ENCODE measurements at places on chromosomes 2 and 18. TPM values are rescaled to one million over a fixed set of nuclear protein-coding genes. Genes with fewer than 3 reads are reported as not detected.

The SERPINB3 gene
- not detected for total RNA-seq

The LYG1 gene
- 1.3 TPM for total RNA-seq

The CCDC121 gene
- total RNA-seq = 6.4 TPM

The CXCR1 gene
- total RNA-seq = not detected

The HNMT gene
- total RNA-seq = 56.3 TPM

- no peaks in the 10 kb centered on the region for H3K27me3 ChIP-seq
- H3K4me3 ChIP-seq = no peak overlapping the region
- no peaks in the 10 kb centered on the region for H3K36me3 ChIP-seq
- DNase-seq = no peak
Observed at GRCh38 chr18:6219116-6219717, 195.5 kb downstream of the L3MBTL4 start.

- no peak overlapping the region for H3K4me3 ChIP-seq
- DNase-seq = no peak
Observed at GRCh38 chr2:196233021-196233804, 61.8 kb upstream of the STK17B start.

DNA sequence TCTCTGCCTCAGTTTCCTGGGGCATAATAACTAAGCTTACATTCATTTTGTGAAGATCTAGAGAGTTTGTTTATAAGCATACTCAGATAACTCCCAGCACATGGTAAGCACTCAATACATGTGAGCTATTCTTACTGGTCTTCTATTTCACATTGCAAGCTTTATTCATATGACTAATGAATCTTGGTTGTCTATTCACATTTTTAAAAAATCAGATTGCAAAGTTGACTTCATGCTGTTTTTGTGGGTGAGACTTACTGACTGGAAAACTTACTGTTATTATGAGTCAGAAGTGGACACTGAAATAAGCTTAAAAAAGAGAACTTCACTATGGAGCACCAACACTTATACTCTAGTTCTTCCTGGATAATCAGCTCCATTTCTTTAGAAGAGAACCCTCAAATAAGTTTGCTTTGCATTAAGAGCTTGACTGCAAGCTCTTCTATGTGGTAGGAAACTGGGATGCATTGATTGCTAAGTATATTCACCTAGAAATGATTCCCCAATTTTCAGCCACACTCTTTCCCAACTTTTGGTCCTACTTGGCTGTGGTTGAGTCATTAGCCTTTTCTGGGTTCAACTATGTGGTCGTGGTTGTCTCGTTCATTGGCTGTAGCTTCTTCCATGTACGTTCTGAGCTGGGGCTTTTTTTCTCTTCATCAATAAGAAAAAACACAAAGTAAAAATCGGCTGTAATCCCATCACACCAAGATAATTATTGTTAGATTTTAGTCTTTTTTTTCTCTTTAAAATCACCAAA, 29.5 kb upstream of the RBMS1 start:
- H3K36me3 ChIP-seq = no peaks in the 10 kb centered on the region
- no peak overlapping the region for H3K4me3 ChIP-seq
- no peak overlapping the region for H3K27ac ChIP-seq

- peak overlapping the region; percentile 5 for H3K27ac ChIP-seq
- no peaks in the 10 kb centered on the region for H3K27me3 ChIP-seq
- H3K4me1 ChIP-seq = peaks cover 47% of the 10 kb centered on the region
- H3K36me3 ChIP-seq = no peaks in the 10 kb centered on the region
- H3K4me3 ChIP-seq = no peak overlapping the region
- no peak for DNase-seq
Observed at GRCh38 chr2:217854684-217855420, 147.9 kb downstream of the TNS1 start.

DNA sequence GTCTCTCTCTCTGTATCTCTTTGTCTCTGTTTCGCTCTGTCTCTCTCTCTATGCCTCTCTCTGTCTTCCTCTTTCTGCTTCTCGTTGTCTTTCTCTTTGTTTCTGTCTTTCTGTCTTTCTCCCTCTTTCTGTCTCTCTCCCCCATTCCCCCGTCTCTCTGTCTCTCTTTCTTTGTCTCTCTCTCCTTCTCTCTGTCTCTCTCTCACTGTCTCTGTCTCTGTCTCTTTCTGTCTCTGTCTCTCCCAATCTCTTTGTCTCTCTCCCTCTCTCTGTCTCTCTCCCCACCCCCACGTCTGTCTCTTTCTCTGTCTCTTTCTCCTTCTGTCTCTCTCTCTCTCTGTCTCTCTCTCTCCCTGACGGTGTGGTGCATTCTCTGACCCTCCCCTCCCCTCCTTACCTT, 71.9 kb upstream of the ZNF516 start:
- no peak overlapping the region for H3K4me3 ChIP-seq
- H3K4me1 ChIP-seq = peaks cover 5% of the 10 kb centered on the region
- no peaks in the 10 kb centered on the region for H3K36me3 ChIP-seq

- DNase-seq = no peak
- H3K27ac ChIP-seq = no peak overlapping the region
Observed at GRCh38 chr2:234836271-234836670, 115.5 kb upstream of the SH3BP4 start.

- H3K4me3 ChIP-seq = no peak overlapping the region
- no peak overlapping the region for H3K27ac ChIP-seq
- H3K4me1 ChIP-seq = no peaks in the 10 kb centered on the region
- H3K27me3 ChIP-seq = no peaks in the 10 kb centered on the region
- DNase-seq = no peak
- no peaks in the 10 kb centered on the region for H3K36me3 ChIP-seq
Observed at GRCh38 chr2:15866563-15867193, 73.7 kb upstream of the MYCN start.

DNA sequence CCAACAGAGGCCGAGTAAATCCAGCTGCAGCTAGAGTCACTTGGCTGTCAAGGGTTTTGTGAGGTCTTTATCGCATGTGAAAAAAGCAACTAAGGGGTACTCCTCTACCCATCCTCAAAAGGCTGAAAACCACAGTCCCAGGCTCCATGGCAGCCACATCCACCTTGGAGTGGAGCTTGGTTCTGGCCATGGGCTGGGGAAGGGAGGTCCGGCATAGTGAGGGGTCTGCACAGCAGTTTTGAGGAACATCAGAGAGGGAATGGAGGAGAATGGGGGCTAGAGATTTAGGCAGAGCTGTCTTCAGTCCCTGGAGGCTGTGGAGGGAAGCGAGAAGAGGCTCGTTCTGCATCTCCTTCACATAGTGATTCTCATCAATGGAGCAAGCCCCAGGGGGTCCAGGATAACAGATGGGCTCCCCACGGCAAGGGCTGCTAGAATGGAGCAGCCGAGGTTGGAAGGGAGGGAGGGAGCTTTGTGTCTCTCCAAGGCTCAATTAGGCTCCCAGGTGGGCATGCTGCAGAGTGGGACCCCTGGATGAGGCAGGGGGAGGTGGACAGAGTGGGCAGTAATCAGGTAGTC, 21.0 kb downstream of the MROH2A start:
- no peak overlapping the region for H3K4me3 ChIP-seq
- H3K27ac ChIP-seq = no peak overlapping the region
- H3K4me1 ChIP-seq = no peaks in the 10 kb centered on the region
- H3K36me3 ChIP-seq = no peaks in the 10 kb centered on the region
- H3K27me3 ChIP-seq = no peaks in the 10 kb centered on the region

DNA sequence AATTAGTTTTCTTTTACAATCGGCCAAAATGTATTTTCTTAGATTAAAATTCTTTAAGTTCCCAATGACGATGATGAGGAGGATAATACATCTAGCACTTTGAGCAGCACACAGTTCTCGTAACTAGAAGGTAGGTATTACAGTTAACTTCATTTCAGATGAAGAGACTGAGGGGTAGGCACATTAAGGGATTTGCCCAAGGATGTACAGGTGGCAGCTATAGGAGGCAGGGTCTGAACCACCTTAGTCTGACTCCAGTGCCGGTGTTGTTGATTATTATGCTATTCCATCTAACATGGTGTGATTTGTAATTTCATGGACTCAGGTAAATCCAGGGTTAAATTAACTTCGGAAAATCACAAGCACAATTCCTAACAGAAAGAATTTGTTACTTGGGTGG, 1.1 kb downstream of the CD28 start:
- no peaks in the 10 kb centered on the region for H3K27me3 ChIP-seq
- no peaks in the 10 kb centered on the region for H3K4me1 ChIP-seq
- DNase-seq = no peak
- no peaks in the 10 kb centered on the region for H3K36me3 ChIP-seq
- H3K27ac ChIP-seq = no peak overlapping the region

GRCh38 chr18:46596119-46596518, 60.9 kb downstream of the LOXHD1 start:
- no peak overlapping the region for H3K4me3 ChIP-seq
- no peaks in the 10 kb centered on the region for H3K27me3 ChIP-seq
- DNase-seq = no peak
- H3K27ac ChIP-seq = no peak overlapping the region
- no peaks in the 10 kb centered on the region for H3K4me1 ChIP-seq

GRCh38 chr2:64177315-64177714, 33.1 kb upstream of the PELI1 start:
- H3K4me3 ChIP-seq = no peak overlapping the region
- no peak overlapping the region for H3K27ac ChIP-seq
- peaks cover 1% of the 10 kb centered on the region for H3K4me1 ChIP-seq

GRCh38 chr2:47054036-47054555, 101.0 kb downstream of the STPG4 start:
- no peak overlapping the region for H3K27ac ChIP-seq
- H3K27me3 ChIP-seq = no peaks in the 10 kb centered on the region
- no peak overlapping the region for H3K4me3 ChIP-seq
- H3K36me3 ChIP-seq = no peaks in the 10 kb centered on the region
- peaks cover 27% of the 10 kb centered on the region for H3K4me1 ChIP-seq
- no peak for DNase-seq

GRCh38 chr2:227804975-227805374, 8.7 kb upstream of the CCL20 start:
- H3K27me3 ChIP-seq = no peaks in the 10 kb centered on the region
- no peak overlapping the region for H3K4me3 ChIP-seq
- no peaks in the 10 kb centered on the region for H3K36me3 ChIP-seq
- no peaks in the 10 kb centered on the region for H3K4me1 ChIP-seq

DNA sequence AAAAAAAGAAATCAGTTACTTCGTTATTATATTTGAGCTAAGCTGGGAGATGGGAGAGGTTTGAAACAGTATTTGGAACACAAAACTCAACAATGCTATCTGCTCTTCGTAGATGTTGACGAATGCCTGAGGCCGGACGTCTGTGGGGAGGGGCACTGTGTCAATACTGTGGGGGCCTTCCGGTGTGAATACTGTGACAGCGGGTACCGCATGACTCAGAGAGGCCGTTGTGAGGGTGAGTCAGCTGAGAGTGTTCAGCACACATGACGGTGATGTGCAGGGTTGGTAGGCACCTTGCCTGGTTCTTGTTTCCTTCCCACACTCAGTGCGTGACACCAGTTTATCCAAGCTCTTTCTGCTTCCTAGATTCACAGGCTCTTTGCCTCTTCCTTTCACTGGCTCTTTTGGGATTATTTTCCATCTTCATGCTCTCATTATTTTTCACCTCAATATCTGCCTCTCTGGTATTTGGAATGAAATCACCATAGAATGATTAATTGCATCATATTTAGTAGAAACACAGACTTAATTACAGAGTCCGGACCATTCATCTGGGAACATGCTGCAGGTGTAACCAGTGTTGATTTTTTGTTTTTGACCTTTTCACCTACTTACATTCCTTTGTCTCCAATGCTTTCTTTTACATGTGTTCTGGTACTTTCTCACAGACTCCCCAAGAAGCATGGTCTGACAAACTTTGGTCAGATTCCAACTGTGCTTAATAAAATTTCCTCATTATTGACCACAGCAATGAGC, 200.6 kb upstream of the RASGRP3 start:
- no peaks in the 10 kb centered on the region for H3K36me3 ChIP-seq
- peak; percentile 70 for DNase-seq
- H3K27ac ChIP-seq = no peak overlapping the region

DNA sequence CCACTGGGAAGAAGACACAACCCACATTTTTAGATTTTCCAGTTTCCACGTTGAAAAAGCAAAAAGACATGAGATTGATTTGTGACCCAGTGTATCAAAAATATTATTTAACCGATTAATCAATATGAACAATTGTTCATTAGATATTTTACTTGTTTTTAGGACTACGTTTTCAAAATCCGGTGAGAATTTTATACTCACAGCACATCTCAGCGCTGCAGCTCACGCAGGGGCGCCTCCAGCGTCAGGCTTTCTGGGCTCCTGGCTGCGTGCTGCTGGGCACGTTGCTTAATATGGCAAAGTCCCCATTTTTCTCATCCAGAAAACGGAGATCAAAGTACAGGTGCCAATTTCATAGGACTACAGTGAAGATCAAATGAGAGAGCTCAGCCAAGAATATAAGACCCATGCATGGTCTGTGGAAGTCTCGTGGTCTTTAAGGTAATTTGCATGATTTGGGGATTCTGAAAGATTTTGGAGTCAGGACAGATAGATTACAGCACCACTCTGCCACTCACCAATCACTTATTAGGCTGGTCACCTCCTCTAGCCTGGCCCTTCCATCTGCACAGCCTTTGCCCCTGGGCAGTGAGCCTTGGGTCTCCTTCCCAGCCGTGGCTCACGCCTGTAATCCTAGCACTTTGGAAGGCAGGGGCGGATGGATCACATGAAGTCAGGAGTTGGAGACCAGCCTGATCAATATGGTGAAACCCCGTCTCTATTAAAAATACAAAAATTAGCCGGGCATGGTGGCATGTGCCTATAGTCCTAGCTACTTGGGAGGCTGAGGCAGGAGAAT, 36.2 kb downstream of the PTPN18 start:
- DNase-seq = peak; percentile 54
- H3K4me1 ChIP-seq = peaks cover 3% of the 10 kb centered on the region
- peak overlapping the region; percentile 89 for H3K27ac ChIP-seq
- peak overlapping the region; percentile 83 for H3K4me3 ChIP-seq

DNA sequence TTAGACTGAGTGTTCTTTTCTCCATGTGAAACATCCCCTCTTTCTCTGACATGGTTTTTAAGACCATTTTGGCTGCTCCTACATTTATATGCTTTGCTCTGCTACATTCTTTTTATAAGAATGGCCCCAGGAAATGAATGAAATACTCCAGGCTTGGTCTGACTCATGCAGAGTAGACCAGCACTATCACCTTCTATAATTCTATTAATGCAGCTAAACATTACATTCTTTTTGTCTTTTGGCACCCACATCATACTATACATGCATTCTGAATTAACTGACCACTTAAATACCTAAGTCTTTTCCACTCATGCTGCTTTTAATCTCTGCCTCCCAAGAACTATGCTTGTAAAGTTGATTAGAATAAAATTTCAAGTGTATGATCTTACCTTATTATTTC, 94.1 kb downstream of the AAK1 start:
- no peaks in the 10 kb centered on the region for H3K36me3 ChIP-seq
- no peak overlapping the region for H3K4me3 ChIP-seq
- no peak for DNase-seq
- no peaks in the 10 kb centered on the region for H3K27me3 ChIP-seq

DNA sequence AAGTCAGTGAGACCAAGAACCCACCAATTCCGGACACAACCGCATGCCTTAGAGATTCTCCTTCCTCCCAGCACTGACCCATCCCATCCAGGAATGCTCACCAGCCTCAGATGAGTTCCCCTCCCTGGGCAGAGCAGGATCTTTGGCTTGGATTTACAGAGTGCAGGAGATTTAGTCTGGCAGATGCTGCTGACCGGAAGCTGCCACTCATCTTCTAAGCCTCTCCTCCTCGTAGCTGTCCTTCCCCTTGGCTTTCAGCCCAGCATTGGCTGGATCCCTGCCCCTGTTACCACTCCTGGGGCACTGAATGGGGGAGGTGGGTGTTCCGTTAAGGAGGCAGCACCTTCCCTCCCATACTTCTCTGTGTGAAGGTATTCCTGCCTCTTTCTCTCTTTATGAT, 53.2 kb downstream of the VWA3B start:
- H3K27me3 ChIP-seq = no peaks in the 10 kb centered on the region
- no peak overlapping the region for H3K27ac ChIP-seq
- peak; percentile 29 for DNase-seq
- H3K4me1 ChIP-seq = no peaks in the 10 kb centered on the region

GRCh38 chr2:178315488-178315948, 121.2 kb downstream of the OSBPL6 start:
- no peaks in the 10 kb centered on the region for H3K4me1 ChIP-seq
- H3K36me3 ChIP-seq = no peaks in the 10 kb centered on the region
- no peak for DNase-seq
- no peaks in the 10 kb centered on the region for H3K27me3 ChIP-seq
- no peak overlapping the region for H3K27ac ChIP-seq
- no peak overlapping the region for H3K4me3 ChIP-seq

All from ovary (tissue), 10 donors.